Activated CD4-positive, alpha-beta T cell treated with anti-CD3 and anti-CD28 coated beads, Interleukin-2, amount 10 ng/mL, durations not matched to agents 24 days and 14 days (primary cell): ENCODE measurements at places on chromosomes 11 and 22.

DNA sequence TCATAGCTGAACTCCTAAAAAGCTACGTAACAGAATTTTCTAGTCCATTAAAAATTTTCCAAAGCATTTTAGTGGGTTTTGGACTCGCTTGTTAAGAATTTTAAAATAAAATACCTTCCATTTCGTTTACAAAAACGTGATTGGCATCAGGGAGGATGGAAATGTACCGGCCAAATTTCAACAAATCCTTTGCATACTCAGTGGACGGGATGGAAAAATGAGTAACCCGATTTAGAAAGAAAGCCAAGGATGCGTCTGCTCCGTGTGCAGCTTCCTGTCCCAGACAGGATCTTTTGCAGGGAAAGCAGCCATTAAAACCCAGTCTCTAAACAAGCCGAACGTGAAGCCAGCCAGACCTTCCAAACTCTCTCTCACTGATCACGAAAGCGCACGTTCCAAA, 15.6 kb downstream of the TMEM184B start:
- no peak for DNase-seq

GRCh38 chr11:119643876-119644225, 85.1 kb downstream of the NECTIN1 start:
- DNase-seq, result no peak

- DNase-seq, result no peak
Measured at GRCh38 chr22:49861642-49862495, 8.2 kb downstream of the ZBED4 start.

GRCh38 chr22:37514526-37515051, 4.6 kb downstream of the CARD10 start:
- no peak for DNase-seq

DNA sequence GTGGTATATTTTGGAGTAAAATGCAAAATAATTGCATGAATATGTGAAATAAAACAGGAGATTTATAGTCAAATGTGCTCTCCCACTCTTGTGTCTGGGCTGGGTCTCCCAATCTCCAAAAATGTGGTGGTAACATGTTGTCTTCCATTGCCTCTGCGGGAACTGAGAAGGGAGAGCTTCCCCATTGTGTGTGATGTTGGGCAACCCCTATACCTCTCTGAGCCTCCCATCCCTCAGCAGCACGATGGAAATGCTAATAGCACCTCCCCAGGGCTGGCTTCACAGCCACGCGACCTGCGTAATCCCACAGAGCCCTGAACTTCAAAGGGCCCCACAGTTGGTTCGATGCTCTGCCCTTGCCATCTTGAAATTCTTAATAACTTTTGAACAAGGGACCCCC, 72.0 kb downstream of the TP53I11 start:
- DNase-seq, result no peak

- no peak for DNase-seq
Measured at GRCh38 chr11:35171226-35171625, 32.3 kb downstream of the CD44 start.

DNA sequence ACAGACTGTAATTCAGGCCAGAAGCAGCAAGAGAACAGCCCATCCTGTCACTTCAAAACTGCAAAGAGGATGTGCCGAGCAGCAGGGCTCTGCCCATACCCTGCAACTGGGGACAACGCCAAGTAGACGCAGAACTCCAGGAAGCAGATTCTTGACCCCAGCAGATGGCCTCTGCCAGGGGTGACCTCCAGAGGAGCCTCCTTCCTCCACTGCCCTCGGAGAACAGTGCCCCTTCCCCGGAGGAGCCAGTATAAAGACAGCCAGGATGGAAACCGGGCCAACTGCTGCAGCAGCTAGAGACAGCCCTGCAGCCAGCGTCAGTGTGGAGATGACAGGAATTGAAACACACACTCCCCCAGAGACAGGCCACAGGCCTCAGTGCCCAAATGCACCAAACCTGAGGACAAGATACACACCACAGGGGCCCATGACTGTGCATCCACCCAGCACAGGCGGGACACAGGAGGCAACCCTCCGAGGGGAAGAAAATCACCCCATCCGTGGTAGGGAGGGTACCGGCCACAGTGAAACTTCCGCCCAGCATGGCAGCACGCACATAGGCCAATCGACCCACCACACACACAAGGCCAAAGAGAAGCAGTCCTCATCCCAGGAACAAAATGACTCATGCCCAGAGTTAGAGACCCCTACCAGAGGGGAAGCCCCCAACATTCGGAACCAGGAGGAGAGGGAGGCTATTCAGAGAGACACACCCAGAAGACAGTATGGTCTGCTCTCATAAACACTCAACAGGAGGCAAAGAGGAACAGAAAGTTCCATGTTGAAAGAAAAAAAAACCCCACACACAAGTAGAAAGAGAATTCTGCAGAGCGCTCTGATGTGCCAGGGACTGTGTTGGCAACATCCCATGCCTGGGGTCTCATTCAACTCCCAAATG, 5.6 kb downstream of the AHNAK start:
- DNase-seq, result peak; percentile 65

- no peak for DNase-seq
Measured at GRCh38 chr22:26722159-26722558, 64.8 kb downstream of the MIAT start.

DNA sequence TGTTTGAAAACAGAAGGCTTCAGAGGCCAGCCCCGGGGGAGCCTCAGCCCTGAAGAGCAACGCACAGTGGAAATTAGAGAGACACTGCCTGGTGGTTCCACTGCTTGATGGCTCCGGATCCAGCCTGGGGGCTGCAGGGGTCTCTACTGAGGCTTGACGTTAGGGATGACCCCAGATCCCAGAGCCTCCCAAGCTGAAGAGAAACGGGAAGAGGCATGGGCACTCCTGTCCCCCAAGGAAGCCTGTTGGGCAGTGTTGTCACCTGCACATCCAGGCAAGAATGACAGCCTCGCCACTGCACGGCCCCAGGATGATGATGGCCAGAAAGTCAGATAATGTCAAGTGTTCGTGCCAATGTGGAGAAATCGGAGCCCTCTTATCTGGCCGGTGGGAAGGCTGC, 56.8 kb upstream of the FGF3 start:
- DNase-seq, result no peak

GRCh38 chr11:130042093-130042591, 27.6 kb upstream of the APLP2 start:
- DNase-seq, result no peak

DNA sequence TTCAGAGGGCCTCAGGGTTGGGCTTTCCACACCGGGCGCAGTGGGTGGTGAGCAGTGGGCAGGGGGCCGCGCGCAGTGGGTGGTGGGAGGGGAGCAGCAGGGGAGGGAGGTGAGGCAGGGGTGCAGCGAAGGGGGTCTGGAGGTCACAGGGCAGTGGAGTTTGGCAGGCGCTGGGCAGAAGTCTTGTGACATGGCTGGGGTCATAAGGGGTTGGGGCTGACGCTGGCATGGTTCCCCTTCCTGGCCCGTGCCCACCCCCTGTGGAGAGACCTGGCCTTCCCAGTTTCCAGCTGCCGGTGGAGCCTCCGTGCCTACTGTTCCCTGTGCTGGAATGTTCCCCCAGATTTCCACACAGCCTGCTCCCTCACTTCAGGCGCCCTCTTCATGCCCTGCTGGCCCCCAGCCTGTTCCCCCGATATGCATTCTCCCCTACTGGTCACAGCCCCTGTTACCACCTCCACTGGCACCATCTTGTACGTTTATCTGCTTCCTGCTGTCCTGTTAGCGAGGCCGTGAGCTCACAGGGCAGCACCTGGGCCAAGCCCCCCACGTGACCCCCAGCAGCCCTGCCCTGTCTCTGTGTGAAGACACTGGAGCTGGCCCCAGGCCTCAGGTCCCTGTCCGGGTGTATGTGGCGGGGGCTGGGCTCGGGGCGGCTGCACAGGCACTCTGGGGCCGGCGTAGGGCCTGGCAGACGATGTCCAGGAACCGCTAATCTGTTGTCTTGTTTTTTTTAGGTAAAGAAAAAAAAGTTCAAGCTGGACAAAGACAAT, 111.6 kb downstream of the KCNQ1OT1 start:
- no peak for DNase-seq

GRCh38 chr22:20017622-20017958, 967 bp upstream of the ARVCF start:
- no peak for DNase-seq

DNA sequence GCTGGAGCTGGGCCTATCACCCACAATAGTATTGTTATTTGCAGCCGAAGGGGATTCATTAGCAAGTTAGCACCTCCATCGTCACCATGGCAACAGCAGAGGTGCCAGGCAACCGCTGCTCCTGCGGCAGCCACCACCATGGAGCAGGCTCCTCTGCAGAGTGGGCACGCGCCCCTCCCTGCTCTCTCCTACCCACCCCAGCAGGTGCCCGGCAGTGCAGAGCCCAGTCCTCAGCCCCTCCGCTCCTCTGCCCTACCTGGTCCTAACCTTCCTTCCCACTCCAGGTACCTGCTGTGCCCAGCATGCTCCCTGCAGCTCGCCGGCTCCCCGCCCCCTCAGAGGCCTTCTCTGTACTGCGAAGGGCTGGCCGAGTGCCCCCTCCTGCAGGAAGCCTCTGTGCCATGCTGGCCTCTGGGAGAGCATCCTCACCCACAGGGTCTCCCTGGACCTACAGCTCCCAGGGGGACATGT, 3.6 kb downstream of the DUSP8 start:
- DNase-seq, result peak; percentile 64

- no peak for DNase-seq
Measured at GRCh38 chr11:80414181-80415165, 973.6 kb upstream of the TENM4 start.

GRCh38 chr11:45165386-45165785, 18.9 kb downstream of the PRDM11 start:
- DNase-seq, result no peak

- no peak for DNase-seq
Measured at GRCh38 chr11:9362393-9362863, 22.0 kb upstream of the IPO7 start.

- no peak for DNase-seq
Measured at GRCh38 chr11:64969209-64969608, 2.7 kb downstream of the MAJIN start.

GRCh38 chr22:42414565-42415303, 17.5 kb downstream of the NFAM1 start:
- DNase-seq, result no peak

- DNase-seq, result no peak
Measured at GRCh38 chr11:75715688-75716087, 1.9 kb upstream of the MOGAT2 start.
